ENCODE measurements at places on chromosomes 2 and 18.

- no peak for DNase-seq
Observed at GRCh38 chr2:5250482-5250881, 441.7 kb upstream of the SOX11 start.

DNA sequence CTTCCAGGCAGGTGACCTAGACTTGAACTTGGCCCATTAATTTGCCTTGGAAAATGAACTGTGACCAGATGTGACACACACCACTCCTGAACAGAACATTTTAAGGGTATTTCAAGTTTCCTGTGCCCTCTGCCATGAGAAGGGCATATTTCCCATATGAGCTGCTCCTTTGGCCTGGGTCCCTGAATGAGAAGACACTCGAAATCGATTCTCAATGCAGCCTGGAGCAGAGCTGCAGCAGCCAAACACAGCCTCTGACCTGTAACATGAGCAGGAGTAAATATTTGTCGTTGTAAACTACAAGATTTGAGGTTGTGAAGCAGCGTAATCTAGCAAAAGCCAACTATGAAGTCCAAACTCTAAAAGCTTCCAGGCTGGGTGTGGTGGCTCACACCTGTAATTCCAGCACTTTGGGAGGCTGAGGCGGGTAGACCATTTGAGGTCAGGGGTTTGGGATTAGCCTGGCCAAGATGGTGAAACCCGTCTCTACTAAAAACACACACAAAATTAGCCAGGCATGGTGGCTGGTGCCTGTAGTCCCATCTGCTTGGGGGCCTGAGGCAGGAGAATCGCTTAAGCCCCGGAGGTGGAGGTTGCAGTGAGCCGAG, 30.1 kb upstream of the SOS1 start:
- DNase-seq = no peak

GRCh38 chr18:59689756-59690155, 7.5 kb downstream of the CCBE1 start:
- no peak for DNase-seq

DNA sequence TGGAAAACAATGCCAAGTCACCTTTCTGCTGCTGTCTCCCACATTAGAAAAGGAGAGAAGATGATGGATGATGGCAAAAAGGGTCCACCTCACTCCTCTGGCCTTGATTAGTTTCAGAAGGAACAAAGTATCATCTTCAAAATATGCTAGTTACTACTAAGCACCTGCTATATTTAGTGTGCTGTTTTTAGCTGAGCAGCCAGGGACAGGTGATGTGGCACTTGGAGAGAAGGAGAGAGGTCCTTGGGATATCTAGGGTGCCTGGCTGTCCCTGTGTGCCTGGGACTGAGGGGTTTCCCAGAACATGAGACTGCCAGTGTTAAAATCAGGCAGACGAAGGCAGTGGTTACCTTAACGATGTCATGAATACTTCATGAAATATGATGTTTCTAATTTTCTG, 235.5 kb upstream of the NT5C1B start:
- DNase-seq = no peak

GRCh38 chr2:215141706-215142105, 3.3 kb upstream of the ABCA12 start:
- no peak for DNase-seq

DNA sequence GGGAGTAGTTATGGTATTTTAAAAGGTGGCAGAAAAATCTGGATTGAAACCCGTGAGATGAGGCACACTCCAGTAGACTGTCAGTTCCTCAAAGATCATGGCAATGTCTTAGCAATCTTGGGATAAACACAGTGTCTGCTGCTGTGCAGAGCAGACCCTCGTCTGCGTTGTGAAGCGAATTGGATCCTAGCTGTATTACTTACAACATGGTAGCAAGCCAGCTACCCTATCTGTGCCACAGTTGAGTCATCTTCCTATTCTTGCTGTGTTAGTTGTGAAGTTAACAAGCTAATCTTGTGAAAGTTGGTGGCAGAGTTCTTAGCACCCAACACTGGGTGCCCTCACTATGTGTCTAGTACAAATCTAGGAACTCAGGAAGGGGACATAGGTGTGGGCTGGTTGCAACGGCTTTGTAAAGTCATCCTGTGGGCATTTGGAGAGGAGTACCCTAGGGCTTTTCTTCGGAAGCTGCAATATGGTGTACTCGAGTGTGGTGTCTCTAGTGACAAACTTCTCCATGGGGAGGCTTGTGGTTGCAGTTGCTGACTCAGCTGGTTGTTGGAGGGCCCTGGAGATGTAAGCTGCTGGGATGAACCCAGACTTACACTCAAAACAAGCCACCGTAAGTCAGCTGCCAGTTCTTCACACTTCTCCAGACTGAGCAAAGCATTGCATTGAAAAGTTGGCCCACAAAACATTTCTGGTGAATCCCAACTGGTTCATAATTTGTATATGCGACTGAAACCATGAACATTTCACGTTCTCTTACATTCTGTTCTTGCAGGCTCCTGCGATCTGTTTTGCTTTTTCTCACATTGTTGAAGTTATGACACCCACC, 61.5 kb downstream of the ADCYAP1 start:
- peak; percentile 58 for DNase-seq

DNA sequence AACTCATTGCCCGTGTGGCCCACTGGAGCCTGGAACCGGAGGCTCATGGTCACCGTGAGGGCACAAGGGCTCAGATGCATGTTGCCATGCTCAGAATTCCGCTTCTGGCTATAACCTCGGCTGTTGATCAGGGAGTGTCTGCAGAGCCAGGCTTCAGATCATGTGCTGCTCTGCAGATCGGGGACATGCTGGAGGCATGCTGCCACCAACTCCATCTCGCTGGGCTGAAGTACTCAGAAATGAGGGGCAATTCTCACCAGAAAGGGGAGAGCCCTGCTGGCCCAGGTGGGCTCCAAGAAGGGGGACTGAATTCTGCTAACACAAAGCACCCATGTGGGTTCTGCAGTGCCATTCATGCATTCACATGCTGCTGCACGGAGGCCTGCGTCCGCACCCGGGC, 269.2 kb upstream of the PXDN start:
- no peak for DNase-seq

DNA sequence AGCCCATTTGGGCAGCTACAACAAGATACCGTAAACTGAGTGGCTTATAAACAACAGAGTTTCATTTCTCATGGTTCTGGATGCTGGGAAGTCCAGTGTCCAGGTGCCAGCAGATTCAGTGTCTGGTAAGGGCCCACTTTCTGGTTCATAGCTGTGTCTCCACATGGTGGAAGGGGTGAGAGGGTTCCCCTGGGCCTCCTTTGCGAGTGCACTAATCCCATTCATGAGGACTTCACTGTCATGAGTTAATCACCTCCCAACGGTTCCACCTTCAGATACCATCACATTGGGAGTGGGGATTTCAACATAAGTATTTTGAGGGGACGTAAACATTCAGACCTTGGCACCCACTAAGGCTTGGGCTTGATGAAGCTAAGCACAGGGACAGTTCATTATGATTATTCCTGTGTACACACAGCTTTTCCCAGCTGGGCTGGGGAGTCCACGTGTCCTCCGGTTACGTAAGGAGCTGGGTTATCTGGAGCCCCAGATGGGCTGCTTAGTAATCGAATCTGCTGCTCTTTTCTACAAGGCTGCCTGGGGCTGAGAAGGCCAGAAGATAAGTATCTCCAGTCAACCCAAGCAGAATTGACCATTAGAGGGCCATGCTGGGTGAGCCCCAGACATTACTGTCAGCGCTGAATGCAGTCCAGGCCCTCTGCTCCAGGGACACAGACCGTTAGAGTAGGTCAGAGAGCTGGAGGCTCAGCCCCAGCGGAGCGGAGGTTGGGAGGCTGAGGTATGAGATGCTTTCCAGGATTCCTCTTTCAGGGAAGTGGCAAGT, 42.7 kb downstream of the EPAS1 start:
- peak; percentile 83 for DNase-seq

DNA sequence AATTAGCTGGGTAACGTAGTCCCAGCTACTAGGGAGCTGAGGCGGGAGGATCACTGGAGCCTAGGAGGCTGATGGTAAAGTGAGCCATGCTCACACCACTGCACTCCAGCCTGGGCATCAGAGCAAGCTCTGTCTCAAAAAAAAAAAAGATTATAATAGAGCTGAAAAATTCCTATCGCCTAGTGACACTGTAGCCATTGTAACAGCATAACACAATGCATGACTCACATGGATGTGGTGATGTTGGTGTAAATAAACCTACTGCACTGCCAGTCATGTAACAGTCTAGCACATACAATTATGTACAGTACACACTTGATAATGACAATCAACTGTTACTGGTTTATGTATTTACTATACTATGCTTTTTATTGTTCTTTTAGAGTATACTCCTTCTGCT, 39.6 kb downstream of the MGAT4A start:
- no peak for DNase-seq

DNA sequence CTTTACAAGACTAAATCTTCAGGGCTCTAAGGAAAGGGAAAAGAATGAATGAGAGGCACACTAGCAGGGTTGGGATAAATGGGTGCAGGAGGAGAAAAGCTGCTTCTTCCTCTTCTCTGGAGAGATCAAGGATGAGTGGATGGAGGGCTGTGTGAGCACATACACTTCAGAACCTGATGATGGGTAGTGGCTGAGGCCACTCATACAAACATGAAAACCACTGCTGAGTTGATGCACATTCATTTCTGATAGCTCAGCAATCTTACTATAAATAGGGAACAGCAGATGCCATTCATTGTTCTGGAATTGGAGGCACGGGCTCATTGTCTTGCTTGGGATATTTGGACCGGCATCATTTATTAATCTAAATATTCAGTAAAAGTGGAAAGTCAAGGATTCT, 152.4 kb upstream of the KCTD1 start:
- DNase-seq = no peak

DNA sequence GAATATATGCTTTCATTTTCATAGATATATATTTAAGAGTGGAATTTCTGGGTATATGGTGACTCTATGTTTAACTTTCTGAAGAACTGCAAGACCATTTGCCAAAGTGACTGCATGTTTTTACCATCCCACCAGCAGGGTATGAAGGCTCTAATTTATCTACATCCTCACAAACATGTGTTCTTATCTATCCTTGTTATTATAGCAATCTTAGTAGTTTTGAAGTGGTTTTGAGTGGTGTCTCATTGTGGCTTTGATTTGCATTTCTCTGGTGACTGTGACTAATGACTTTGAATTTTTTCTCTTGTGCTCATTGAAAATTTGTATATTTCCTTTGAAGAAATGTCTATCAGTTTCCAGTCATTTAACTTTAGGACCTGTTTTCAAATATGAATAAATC, 310.2 kb upstream of the NRP2 start:
- peak; percentile 41 for DNase-seq

DNA sequence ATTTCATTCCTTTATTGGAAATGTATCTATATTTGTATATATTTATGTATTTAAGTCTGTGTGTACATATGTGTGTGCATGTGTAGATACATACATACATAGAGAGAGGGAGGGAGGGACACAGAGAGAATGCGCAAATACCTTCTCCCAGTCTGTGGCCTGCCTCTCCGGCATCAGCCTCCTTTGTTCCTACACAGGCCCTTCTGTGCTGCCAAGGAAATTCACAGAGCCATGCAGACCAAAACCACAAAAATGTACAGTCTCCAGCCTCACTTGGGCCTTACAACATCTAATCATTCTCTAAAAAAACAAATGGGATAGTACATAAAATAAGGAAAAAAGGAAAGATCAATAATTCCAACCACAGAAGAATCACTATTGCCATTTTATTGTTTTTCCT, 8.8 kb upstream of the CRACDL start:
- DNase-seq = no peak

- no peak for DNase-seq
Observed at GRCh38 chr18:31789409-31789808, 28.7 kb upstream of the SLC25A52 start.

DNA sequence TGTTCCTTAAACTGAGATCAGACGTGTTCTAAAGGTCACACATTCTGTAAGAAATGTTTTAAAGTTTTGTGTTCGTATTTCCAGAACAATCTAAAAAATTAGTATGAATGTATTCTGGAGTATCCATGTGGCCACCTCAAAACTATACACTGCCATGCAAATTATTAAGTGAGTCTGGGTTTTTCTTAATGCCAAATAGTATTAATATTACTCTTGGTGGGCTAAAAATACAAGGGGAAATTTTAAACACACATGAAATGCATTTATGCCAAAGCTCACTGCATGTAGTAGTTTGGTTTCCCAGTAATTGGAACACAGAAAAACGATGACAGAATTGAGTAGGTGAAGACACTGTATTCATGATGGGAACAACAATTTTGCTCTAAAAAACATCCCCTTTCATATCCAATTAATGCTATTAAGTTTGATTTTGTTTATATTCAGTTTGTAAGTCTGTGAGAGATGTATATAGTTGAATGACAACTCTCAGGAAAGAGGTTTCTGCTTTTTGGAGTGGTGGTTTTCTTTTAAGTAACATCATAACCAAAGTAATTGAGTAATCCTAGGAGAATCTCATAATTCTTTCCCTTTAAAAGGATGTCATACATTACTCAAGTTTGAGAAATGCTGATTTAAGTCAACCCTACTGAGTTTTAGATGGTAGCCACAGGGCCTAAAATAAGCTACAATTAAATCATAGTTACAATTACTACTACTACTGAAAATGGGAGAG, 75.7 kb upstream of the CDCA7 start:
- DNase-seq = peak; percentile 21

DNA sequence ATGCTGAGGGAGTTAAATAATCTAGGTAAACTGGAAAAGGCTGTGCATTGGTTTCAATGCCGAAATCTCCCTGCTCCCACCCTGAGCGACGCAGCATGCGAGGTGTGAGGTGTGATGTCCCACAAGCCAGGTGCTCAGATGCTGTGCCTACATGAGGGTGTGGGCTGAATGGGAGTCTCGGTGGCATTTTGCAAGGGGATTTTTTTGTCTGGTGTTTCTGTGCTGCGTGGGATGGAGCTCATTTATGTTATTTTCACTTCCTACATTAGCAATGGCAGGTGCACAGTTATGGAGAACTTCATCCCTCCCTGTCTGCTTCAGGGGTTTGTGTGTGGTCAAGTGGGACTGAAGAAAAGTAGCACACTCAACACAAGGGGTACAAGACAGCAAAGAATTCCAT, 110.2 kb upstream of the CCDC68 start:
- DNase-seq = no peak

- no peak for DNase-seq
Observed at GRCh38 chr18:11454040-11454439, 155.4 kb upstream of the SLC35G4 start.

GRCh38 chr2:168155046-168155445, 92.3 kb downstream of the STK39 start:
- no peak for DNase-seq

- DNase-seq = peak; percentile 90
Observed at GRCh38 chr2:47783486-47784351, 774 bp downstream of the MSH6 start.

DNA sequence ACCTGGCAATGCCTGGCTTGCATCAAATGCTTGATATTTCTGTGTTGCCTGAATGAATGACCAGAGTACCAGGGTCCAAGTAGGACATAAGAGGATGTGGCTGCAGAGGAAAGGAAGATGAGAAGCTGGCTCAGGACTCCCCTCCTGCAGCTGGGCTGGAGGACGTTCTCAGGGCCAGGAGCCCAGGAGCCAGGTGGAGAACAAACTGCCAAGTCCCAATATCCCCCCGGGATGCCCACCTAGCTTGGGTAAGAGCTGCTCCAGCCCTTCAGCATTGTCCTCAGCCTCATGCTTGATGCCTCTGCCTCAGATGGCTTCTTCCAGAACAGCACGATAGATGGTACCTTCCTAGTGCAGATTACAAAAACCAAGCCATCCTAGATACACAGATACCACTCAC, 8.6 kb upstream of the ATP6V1B1 start:
- DNase-seq = no peak

GRCh38 chr2:105220604-105221003, 20.9 kb upstream of the GPR45 start:
- no peak for DNase-seq

All from hematopoietic multipotent progenitor cell treated with erythropoietin and hydrocortisone succinate and interleukin-3 and kit ligand, for 4 days (in vitro differentiated cells).